ENCODE measurements at places on chromosomes 1 and 21.

DNA sequence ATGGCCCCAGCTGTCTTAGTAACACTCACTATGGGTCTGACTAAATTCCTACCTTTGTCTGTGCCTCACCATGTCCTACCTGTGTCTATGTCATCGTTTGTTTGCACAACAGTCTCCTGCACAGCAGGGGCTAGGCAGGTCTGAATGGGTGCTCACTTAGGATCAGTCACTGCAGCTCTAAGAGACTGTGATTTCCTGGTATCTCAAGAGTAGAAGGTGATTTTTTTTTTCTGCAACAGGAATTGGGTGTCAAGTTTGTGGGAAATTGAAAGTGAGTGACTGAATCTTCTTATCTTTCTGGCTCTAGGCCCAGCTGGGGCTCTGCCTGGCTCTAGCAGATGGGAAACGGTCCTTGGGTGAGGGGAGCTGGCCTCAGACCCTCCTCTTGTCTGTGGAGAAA lies 46.4 kb upstream of the TRABD2B start:
- no peak overlapping the region for H3K4me3 ChIP-seq
- H3K4me1 ChIP-seq, result no peaks in the 10 kb centered on the region
- no peaks in the 10 kb centered on the region for H3K36me3 ChIP-seq
- H3K27me3 ChIP-seq, result no peaks in the 10 kb centered on the region
- no peak for DNase-seq
- H3K27ac ChIP-seq, result no peak overlapping the region

- no peak for DNase-seq
- no peak overlapping the region for H3K4me3 ChIP-seq
- H3K4me1 ChIP-seq, result no peaks in the 10 kb centered on the region
- H3K36me3 ChIP-seq, result no peaks in the 10 kb centered on the region
Observed at GRCh38 chr1:93579891-93580290, 101.7 kb downstream of the BCAR3 start.

DNA sequence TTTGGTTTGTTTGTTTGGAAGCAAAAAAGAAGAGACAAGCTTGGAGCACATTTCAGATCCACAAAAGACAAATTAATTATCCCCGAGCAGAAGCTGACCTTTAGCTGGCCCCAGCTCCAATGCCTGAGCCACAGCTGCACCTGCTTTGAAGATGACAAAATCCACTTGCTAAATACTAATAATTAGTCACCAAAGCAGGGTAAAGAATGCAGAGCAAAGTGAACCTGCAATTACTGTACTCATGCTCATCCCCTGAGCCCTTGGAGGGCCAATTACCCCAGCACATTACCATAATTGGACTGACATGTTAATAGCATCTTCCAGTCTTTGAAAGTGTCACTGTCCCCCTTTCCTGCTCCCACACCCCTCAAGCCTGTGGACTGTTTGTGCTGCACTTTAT lies 38.2 kb upstream of the KCND3 start:
- no peak overlapping the region for H3K4me3 ChIP-seq
- DNase-seq, result no peak
- no peaks in the 10 kb centered on the region for H3K4me1 ChIP-seq
- H3K36me3 ChIP-seq, result no peaks in the 10 kb centered on the region
- peaks cover 5% of the 10 kb centered on the region for H3K27me3 ChIP-seq

GRCh38 chr1:183090391-183091006 lies 67.3 kb downstream of the LAMC1 start:
- H3K36me3 ChIP-seq, result no peaks in the 10 kb centered on the region
- DNase-seq, result no peak
- H3K27ac ChIP-seq, result no peak overlapping the region
- no peaks in the 10 kb centered on the region for H3K4me1 ChIP-seq
- H3K4me3 ChIP-seq, result no peak overlapping the region

GRCh38 chr1:1122981-1123480 lies 7.1 kb upstream of the C1orf159 start:
- peaks cover 3% of the 10 kb centered on the region for H3K36me3 ChIP-seq
- no peak for DNase-seq
- peaks cover 3% of the 10 kb centered on the region for H3K4me1 ChIP-seq
- H3K27ac ChIP-seq, result no peak overlapping the region

DNA sequence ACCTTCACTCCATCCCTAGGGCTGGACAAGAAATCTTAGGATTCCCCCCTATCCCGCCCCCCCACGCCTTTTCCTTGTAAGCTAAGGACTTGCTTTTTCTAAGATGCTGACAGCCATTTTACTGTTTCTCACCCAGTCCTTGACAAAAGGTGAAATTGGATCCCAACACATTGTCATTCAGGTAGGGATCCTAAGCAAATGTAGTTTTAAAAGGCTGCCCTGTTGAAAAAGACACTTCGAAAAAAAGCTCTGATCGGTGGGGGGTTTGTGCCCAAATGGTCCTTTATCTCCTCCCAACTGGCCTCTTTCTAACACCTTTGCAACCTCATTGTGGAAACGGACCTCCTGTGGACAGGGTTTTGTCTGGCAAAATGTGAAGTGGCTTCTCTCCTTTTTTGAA lies 2.9 kb downstream of the CACHD1 start:
- no peak overlapping the region for H3K27ac ChIP-seq
- peaks cover 31% of the 10 kb centered on the region for H3K4me1 ChIP-seq
- H3K36me3 ChIP-seq, result no peaks in the 10 kb centered on the region
- DNase-seq, result no peak
- H3K27me3 ChIP-seq, result peaks cover 33% of the 10 kb centered on the region
- H3K4me3 ChIP-seq, result no peak overlapping the region

GRCh38 chr1:115728341-115728740 lies 40.2 kb downstream of the CASQ2 start:
- H3K36me3 ChIP-seq, result no peaks in the 10 kb centered on the region
- H3K27me3 ChIP-seq, result peaks cover 7% of the 10 kb centered on the region
- H3K27ac ChIP-seq, result no peak overlapping the region
- no peak overlapping the region for H3K4me3 ChIP-seq
- H3K4me1 ChIP-seq, result no peaks in the 10 kb centered on the region
